ENCODE measurements at places on chromosomes 5 and 9. TPM values are rescaled to one million over a fixed set of nuclear protein-coding genes. Genes with fewer than 3 reads are reported as not detected.

DNA sequence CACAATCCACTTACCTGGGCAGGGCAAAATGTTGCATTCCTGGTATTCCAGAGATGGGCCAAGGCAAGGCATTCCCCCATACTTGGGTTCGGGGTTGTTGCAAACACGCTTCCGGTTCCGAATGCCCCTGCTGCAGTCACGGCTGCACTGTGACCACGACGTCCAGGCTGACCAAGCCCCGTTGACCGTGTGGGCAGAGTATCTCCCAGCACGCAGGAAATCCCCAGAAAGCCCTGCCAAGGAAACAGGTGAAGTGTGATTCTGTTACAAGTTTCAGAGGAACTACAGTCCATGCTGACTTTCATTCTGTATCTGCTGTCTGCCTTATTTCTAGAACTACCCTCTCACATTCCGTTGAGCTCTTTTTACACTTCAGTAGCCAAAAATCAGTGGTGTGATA is 483.0 kb downstream of the SEMA5A start:
- DNase-seq = no peak

- DNase-seq = no peak
Measured at GRCh38 chr9:72997387-72997995, 44.6 kb upstream of the ALDH1A1 start.

DNA sequence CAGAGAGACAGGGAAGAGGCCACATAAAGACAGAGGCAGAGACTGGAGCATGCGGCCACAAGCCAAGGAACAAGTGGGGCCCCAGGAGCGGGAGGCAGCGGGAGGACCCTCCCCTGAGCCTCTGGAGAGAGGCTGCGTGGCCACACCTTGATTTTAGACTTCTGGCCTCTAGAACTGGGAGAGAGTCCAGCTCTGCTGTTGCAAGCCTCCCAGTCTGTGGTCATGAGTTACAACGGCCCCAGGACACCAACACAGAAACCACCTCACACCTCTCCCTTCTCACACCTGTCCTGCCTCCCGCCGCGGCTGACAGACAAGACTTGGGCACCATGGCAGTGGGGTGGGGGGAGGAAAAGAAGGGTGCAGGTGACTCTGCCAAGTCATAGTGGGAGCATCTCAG is 2.2 kb downstream of the INPP5E start:
- peak; percentile 27 for DNase-seq

- DNase-seq = no peak
Measured at GRCh38 chr9:68832861-68833518, 128.0 kb downstream of the PIP5K1B start.

DNA sequence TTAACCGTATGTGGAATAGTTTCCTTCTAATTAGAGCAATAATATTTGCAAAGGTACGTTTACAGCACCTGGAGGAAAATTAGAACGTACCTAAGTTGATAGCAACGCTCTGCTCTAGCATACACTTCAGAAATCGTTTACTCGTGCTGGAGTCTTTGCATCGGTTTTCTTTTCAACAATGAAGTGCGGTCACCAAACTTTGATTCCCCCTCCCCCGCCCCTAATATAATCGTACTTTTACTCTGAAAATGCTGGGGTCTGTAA is 506 bp downstream of the ADAMTS19 start:
- no peak for DNase-seq

- no peak for DNase-seq
Measured at GRCh38 chr5:177973066-177973635, 22.9 kb downstream of the PROP1 start.

GRCh38 chr9:37454238-37454637 is 11.0 kb downstream of the ZBTB5 start:
- DNase-seq = peak; percentile 14

DNA sequence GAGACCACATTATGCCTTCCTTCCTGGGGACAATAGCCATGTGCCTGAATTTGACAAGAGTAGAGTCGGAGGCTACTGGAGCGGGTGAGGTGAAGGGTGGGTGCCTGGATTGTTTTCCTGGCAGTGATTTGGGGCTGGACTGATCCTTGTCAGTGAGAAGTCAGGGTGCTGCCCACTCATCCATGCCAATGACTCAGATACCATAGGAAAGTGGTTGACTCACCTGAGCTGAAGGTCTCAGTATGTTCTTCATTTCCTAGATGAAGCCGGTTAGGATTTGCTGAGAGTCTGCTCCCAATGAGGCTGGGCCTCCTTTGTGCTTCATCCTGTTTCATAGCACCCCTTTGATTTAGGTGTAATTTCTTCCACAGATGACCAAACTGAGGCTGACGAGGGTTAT is 366.0 kb downstream of the KDM4C start:
- DNase-seq = peak; percentile 59

DNA sequence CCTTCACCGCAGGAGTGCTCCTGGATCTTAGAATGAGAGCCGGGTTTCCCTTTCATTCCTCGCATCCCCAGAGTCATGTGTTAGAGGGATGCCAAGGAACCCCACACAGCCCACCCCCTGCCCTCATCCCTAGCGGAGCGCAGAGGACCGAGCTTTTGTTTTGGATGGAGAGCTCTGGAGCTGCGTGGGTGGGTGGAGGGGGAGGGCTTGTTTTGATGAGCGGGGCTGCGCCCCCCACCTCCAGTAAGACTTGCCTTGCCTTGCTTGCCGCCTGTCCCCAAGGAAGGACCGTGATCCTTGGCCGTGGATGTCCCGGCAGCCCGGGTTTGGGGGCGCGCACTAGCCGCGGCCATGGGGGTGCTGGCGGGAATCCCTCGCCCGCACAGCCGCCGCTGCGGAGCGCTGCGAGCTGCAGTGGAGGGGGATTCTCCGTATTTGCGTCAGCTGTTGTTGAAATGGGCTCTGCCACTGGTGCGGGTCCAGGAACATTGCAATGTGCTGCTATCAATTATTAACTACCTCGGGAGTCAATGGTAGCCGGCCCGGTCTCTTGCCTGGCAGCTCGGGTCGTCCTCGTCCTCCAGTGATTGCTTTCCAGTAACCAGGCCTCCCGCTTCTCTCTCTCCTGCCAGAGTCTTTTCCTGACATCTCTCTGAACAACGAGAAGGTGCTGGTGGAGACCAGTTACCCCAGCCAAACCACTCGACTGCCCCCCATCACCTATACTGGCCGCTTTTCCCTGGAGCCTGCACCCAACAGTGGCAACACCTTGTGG is 1.0 kb downstream of the EGR1 start:
- DNase-seq = no peak

- no peak for DNase-seq
Measured at GRCh38 chr5:158709279-158709678, 390.4 kb downstream of the EBF1 start.

DNA sequence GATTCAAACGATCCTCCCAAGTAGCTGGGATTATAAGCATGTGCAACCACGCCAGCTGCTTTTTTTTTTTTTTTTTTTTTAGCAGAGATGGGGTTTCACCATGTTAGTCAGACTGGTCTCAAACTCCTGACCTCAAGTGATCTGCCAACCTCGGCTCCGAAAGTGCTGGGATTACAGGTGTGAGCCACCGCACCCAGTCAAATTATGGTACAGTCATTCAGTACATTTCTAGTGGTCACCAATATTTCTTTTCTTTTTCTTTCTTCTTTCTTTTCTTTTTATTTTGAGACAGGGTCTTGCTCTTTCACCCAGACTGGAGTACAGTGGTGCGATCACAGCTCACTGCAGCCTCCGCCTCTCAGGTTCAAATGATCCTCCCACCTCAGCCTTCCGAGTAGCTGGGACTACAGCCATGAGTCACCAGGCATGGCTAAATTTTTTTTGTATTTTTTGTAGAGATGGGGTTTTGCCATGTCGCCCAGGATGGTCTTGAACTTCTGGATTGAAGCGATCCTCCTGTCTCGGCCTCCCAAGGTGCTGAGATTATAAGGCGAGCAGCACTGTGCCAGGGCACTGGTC is 25.4 kb upstream of the DCP2 start:
- no peak for DNase-seq

- DNase-seq = no peak
Measured at GRCh38 chr5:11335881-11336760, 568.1 kb downstream of the CTNND2 start.

DNA sequence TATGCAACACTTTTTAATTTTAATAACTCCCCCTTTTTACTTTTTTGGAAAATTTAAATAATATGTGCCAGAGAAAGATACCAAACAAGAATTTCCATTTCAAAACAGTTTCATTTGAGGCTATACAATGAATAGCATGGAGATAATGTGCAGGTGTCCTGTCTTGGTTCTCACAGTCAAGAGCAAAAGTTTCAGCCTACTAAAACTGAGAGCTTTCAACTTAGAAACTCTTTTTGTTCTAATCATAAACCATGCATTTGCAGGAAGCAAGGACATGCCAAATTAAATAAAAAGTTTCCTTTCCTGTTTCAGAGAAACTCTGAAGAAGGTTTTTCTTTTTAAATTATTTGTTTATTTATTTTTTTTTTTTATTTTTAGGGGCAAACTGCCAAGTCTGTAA is 1165.6 kb upstream of the SEMA6A start:
- DNase-seq = no peak

DNA sequence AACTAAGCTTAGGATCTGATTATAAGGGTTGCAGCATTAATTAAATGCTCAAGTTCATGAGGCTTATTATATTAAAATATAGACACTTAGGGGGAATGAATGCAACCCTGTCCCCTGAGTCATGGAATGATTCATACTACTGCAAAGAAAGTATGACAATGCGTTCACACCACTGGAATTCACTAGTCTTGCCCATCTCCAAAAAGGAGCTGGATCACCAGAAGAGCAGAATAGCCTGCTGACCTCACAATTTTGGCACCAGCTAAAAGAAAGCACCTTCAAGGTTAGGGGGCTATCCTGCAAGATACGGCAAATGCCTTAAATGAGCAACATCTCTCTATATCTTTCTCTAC is 32.0 kb upstream of the TMED7 start:
- DNase-seq = peak; percentile 85

DNA sequence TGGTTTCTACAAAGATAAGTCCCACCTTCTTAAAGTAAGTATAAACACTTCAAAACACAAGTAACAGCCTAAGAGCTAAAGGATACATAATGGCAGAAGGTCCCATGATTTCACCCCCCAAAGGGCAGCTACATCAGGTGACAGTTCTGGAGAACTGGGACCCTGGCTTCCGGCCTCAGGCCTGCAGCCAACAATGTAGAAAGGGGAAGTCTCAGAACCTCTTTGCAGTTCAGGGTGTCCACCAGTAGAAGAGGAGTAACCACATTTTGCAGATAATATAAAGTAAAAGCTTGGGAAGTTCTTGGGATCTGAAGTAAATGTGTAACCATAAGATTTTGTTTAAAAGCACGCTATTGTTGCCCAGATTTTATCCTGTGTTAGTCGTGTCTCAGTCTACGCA is 267.4 kb upstream of the VLDLR start:
- no peak for DNase-seq

DNA sequence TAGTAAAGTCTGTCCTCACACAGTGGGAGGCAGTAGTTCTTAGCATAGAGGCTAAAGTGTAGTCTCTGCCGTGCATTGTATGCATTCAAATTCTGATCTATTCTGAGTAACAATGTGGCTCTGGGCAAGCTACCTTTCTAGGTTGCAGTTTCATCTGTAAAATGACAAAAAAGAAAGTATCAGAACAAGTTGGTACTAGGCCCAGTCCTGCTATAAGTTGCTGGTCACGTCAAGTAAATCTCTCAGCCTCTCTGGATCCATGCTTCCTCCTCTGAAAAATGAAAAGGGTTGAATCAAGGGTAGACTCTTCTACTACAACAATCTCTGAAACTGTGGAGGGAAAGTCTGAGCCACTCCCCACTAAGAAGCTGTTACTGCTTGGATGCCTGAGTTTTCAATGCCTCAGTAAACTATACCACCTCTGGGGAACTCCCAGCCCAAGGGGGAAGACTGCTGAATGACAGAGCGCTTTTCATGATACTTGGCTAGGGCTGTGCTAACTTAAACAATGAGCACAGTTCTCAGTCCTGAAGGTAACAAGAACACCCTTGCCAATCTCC is 34.5 kb upstream of the SPARC start:
- DNase-seq = no peak

- DNase-seq = peak; percentile 69
Measured at GRCh38 chr5:143495821-143496275, 92.4 kb upstream of the NR3C1 start.

- no peak for DNase-seq
Measured at GRCh38 chr9:132908635-132909034, 29.9 kb downstream of the SPACA9 start.

- DNase-seq = no peak
Measured at GRCh38 chr9:78552802-78553201, 255.9 kb downstream of the PSAT1 start.

DNA sequence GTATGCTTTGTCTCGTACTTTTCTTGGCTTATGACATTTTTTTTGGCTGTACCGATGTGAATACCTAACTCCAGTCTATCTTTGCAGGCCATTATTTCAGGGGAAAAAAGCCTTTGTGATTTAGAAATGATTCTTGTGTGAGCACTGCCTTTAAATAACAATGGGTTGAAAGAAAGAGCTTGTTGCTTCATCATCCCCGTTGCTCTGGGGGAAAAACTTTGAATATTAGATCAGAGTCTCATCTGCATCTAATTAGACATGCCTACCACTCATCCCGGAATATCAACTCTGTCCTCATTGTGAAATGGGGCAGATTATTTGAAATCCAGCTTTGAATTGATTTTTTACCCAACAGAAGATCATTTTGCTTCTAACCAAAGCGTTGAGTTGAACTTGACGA is 13.5 kb downstream of the CXCL14 start:
- no peak for DNase-seq

GRCh38 chr5:29769474-29769873 is 1424.0 kb upstream of the CDH6 start:
- DNase-seq = no peak

- DNase-seq = no peak
Measured at GRCh38 chr5:122112063-122112462, 17.3 kb upstream of the ZNF474 start.

- DNase-seq = no peak
Measured at GRCh38 chr9:121220996-121221663, 19.5 kb upstream of the RAB14 start.

- no peak for DNase-seq
Measured at GRCh38 chr5:133267601-133268000, 215.8 kb downstream of the HSPA4 start.

- DNase-seq = peak; percentile 56
Measured at GRCh38 chr5:132704875-132705274, 31.1 kb downstream of the IL4 start.

The TLR4 gene
- total RNA-seq = not detected

The IFNE gene
- 0.33 TPM for total RNA-seq

The SYNPO gene
- total RNA-seq = 8.4 TPM

The IQGAP2 gene
- total RNA-seq = not detected

The SH3PXD2B gene
- total RNA-seq = 9.8 TPM

The KIF27 gene
- 2.2 TPM for total RNA-seq

The EMB gene
- 5.4 TPM for total RNA-seq

The TNFSF15 gene
- total RNA-seq = 2.2 TPM

The CARTPT gene
- total RNA-seq = not detected

The SPAG8 gene
- total RNA-seq = not detected

The DENND4C gene
- total RNA-seq = 22.6 TPM

The ADCY2 gene
- total RNA-seq = not detected

The AQP3 gene
- total RNA-seq = 9.6 TPM
